Tibial nerve (tissue), 4 donors: ENCODE measurements at places on chromosomes 3 and 15.

- H3K27ac ChIP-seq, result no peak overlapping the region
- no peaks in the 10 kb centered on the region for H3K36me3 ChIP-seq
- no peaks in the 10 kb centered on the region for H3K4me1 ChIP-seq
Observed at GRCh38 chr3:169390741-169391305, 272.7 kb downstream of the MECOM start.

- H3K4me3 ChIP-seq, result no peak overlapping the region
- H3K4me1 ChIP-seq, result no peaks in the 10 kb centered on the region
- no peaks in the 10 kb centered on the region for H3K27me3 ChIP-seq
Observed at GRCh38 chr15:45262906-45263461, 10.9 kb downstream of the SLC28A2 start.

- H3K36me3 ChIP-seq, result no peaks in the 10 kb centered on the region
- H3K27ac ChIP-seq, result no peak overlapping the region
- H3K27me3 ChIP-seq, result no peaks in the 10 kb centered on the region
- no peaks in the 10 kb centered on the region for H3K4me1 ChIP-seq
Observed at GRCh38 chr15:37837276-37837675, 97.2 kb upstream of the TMCO5A start.

GRCh38 chr3:101329016-101329673 is 8.8 kb upstream of the IMPG2 start:
- H3K27ac ChIP-seq, result no peak overlapping the region
- H3K27me3 ChIP-seq, result no peaks in the 10 kb centered on the region
- no peak for DNase-seq
- H3K36me3 ChIP-seq, result peaks cover 60% of the 10 kb centered on the region

GRCh38 chr15:32790352-32790999 is 72.7 kb downstream of the GREM1 start:
- no peak overlapping the region for H3K4me3 ChIP-seq
- no peaks in the 10 kb centered on the region for H3K27me3 ChIP-seq
- no peaks in the 10 kb centered on the region for H3K36me3 ChIP-seq
- no peak overlapping the region for H3K27ac ChIP-seq
- no peaks in the 10 kb centered on the region for H3K4me1 ChIP-seq

DNA sequence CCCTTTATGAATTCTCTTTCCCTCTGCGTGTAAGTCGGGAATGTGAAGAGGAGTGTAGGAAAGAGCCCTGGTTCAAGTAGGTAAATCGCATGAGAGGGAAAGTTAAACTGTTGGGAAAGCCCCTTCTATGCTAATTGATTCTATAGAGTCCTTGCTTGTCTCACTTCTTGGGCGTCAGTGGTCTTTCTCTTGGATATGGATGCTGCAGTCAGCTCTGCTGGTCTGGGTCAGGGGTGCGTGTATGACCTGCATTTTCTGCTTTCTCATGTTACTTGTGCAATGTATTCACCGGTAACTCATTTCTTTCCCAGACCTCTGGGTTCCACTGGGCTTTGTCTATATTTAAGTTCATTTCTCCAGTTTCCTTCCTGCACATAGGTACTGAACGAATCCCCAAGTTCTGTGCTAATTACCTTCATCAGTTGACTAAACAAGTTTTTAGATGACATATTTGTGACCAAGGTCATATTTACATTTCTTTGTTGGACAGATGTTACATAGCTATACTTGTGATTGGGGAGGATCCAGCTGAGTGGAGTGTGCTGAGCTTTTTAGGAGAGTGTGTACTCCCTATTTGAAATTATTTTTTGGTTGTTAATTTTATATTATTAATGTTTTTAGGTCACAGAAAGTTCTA is 1.4 kb downstream of the SETD5 start:
- peaks cover 57% of the 10 kb centered on the region for H3K4me1 ChIP-seq
- no peaks in the 10 kb centered on the region for H3K27me3 ChIP-seq
- peak overlapping the region; percentile 97 for H3K4me3 ChIP-seq
- no peak for DNase-seq

- no peaks in the 10 kb centered on the region for H3K27me3 ChIP-seq
- no peak overlapping the region for H3K27ac ChIP-seq
- H3K4me1 ChIP-seq, result no peaks in the 10 kb centered on the region
Observed at GRCh38 chr3:183385698-183386613, 42.5 kb downstream of the MCF2L2 start.

GRCh38 chr15:40104865-40105516 is 3.7 kb downstream of the BMF start:
- no peaks in the 10 kb centered on the region for H3K27me3 ChIP-seq
- no peak overlapping the region for H3K4me3 ChIP-seq
- peaks cover 67% of the 10 kb centered on the region for H3K4me1 ChIP-seq

- H3K4me3 ChIP-seq, result no peak overlapping the region
- H3K27me3 ChIP-seq, result no peaks in the 10 kb centered on the region
- H3K4me1 ChIP-seq, result no peaks in the 10 kb centered on the region
- H3K36me3 ChIP-seq, result no peaks in the 10 kb centered on the region
Observed at GRCh38 chr3:70264122-70264780, 48.2 kb downstream of the MDFIC2 start.

GRCh38 chr15:63057468-63058345 is 15.2 kb downstream of the TPM1 start:
- H3K27ac ChIP-seq, result no peak overlapping the region
- no peak overlapping the region for H3K4me3 ChIP-seq
- DNase-seq, result no peak
- no peaks in the 10 kb centered on the region for H3K27me3 ChIP-seq
- H3K4me1 ChIP-seq, result peaks cover 21% of the 10 kb centered on the region
- H3K36me3 ChIP-seq, result peaks cover 65% of the 10 kb centered on the region

DNA sequence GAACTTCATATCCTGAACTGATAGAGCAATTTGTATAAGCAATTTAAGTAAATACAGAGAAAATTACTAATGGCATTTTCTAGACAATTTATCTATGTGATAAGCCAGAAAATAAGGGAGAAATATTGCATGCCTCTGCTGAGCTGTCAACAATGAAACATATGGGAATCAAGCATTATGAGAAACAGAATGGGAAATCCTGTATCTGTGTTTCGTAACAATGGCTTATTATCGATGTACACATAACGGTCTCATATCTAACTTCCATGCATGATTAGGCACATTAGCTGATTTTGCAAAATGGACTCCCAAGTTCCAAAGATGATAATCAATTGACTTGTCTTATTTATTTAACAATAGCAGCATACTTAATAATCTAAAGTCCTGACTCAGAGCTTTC is 30.4 kb upstream of the KCNMB2 start:
- no peaks in the 10 kb centered on the region for H3K27me3 ChIP-seq
- DNase-seq, result no peak
- no peak overlapping the region for H3K4me3 ChIP-seq
- H3K27ac ChIP-seq, result no peak overlapping the region
- no peaks in the 10 kb centered on the region for H3K36me3 ChIP-seq

DNA sequence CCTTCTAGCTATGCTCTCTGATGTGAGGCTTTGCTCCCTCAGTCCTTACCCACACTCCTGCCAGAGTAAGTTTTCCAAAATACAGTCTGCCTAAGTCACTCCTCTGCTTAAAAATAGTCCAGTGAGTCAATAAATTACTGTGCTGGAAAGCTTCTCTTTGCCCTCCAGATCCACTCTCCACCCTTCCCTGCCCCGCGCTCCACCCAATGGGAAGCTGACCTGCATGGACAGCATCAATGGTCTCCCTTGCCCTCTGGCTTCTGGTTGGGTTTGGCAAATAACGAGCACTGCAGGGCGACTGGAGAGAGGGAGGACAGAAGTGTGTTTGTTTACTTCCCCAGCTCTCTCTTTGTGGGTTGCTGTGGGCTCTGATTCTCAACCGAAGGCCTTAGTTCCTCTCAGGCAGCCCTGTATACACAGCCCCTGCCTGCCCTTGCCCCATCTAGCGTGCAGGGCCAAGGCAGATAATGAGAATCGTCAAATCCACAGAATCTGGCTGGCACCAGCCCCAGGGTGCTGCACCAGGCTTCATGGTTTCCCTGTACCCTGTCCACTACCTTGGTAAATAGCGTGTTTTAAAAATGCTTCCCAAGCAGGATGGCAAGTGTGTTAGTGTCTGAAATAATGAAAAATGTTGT is 110.4 kb downstream of the ADAMTSL3 start:
- DNase-seq, result no peak
- H3K27me3 ChIP-seq, result no peaks in the 10 kb centered on the region
- peak overlapping the region; percentile 6 for H3K27ac ChIP-seq

DNA sequence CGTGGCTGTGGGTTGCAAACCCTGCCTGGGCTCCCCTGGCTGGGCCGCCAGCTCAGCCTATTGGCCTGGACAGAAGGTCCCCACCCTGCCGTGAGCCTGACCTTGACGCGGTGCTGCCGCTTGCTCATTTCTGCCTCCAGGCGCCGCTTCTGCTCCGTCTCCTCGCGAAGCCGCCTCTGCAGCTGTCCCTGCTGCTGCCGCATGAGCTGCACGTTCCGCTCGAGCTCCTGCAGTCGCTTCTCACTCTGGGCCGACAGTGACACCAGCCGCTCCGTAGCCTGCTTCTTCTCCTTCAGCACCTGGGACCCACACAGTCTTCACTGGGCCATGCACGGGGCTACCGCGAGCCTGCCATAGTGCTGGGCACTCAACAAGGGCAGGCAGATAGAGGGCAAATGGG is 21.7 kb downstream of the KIF7 start:
- no peak overlapping the region for H3K4me3 ChIP-seq
- H3K4me1 ChIP-seq, result no peaks in the 10 kb centered on the region
- no peak for DNase-seq
- H3K27ac ChIP-seq, result no peak overlapping the region
- peaks cover 62% of the 10 kb centered on the region for H3K36me3 ChIP-seq

DNA sequence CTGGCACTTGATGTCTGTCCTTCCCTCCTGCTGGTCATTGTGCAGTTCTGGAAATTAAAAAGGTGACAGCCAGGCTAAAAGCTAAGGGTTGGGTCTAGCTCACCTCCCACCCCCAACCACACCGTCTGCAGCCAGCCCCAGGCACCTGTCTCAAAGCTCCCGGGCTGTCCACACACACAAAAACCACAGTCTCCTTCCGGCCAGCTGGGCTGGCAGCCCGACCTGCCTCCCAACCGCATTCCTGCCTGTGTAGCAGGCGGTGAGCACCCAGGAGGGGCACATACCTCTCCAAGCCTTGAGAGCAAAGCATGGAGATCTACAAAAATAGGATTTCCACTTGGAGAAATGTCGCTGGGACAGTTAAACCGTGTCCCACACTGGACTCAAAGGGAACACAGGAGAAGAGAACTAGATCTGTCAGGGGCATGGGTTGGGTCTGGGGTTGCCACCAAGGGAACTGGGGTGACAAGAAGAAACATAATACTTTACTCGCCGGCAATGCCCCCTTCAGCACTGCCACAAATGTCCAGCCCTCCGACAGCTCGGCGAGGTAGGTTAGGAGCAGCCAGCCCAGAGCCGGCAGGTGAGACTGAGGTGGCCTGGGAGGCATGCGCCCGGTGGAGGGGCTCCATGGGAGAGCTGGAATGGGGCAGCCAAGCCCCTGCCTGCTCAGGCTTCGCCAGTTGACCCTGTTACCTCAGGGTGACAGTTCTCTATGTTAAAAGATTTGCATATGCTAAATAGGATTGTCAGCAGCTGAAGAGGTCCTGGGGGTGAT is 52.2 kb downstream of the EXOG start:
- H3K4me3 ChIP-seq, result no peak overlapping the region
- no peak overlapping the region for H3K27ac ChIP-seq
- H3K4me1 ChIP-seq, result no peaks in the 10 kb centered on the region
- H3K27me3 ChIP-seq, result no peaks in the 10 kb centered on the region

- DNase-seq, result no peak
- H3K4me3 ChIP-seq, result no peak overlapping the region
- no peaks in the 10 kb centered on the region for H3K4me1 ChIP-seq
- H3K27ac ChIP-seq, result no peak overlapping the region
Observed at GRCh38 chr3:59116233-59116537, 66.4 kb upstream of the CFAP20DC start.
